ENCODE measurements at places on chromosomes 7 and 10.

GRCh38 chr10:21791276-21791675, 212.3 kb downstream of the DNAJC1 start:
- no peak for DNase-seq

- no peak for DNase-seq
Measured at GRCh38 chr7:40595129-40595528, 460.3 kb downstream of the SUGCT start.

DNA sequence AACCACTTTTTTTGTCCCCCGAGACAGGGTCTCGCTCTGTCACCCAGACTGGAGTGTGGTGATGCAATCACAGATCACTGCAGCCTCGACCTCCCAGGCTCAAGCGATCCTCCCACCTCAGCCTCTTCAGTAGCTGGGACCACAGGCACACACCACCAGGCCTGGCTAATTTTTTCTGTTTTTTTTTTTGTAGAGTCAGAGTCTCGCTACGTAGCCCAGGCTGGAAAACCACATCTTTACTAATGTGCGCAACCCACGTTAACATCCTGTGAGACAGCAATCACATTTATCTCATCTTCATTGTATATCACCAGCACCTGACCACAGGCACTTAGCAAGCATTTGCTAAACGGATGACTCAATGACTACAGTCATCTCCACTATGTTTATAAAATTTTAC, 77.8 kb upstream of the ATP6V0A4 start:
- DNase-seq: no peak

DNA sequence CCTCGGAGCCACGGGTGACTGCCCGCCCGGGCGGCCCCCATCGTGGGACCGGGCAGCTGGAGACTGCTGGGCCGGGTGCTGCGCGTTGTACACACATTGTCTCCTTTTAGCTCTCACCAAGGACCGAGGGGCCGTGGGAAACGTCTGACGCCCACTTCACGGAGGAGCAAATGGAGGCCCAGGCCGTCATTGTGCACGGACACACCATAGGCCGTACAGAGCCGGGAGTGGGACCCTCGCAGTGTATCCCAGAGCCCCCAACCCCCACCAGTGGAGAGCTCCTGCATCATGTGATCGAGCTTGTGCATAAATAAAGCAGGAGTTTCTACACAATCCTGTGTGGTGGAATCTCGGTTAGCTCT, 722 bp downstream of the DENND10 start:
- DNase-seq: no peak

DNA sequence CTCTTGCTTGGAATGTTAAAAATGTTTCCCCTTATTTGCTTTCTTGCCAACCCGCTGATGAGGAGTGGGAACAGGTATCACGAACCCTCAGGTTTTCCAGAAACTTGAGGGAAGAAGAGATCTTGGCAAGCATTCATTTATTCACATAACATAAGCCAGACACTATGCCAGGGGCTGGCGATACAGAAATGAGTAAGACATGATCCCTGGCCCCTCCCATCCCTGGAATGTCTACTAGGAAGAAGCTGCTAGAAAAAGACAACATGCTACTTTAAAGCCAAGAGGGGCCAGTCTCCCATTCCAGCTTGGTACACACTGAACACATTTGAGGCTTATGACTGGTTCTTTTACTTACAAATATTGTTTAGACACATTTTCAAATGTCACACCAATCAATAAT, 26.4 kb downstream of the SLC35B4 start:
- no peak for DNase-seq

DNA sequence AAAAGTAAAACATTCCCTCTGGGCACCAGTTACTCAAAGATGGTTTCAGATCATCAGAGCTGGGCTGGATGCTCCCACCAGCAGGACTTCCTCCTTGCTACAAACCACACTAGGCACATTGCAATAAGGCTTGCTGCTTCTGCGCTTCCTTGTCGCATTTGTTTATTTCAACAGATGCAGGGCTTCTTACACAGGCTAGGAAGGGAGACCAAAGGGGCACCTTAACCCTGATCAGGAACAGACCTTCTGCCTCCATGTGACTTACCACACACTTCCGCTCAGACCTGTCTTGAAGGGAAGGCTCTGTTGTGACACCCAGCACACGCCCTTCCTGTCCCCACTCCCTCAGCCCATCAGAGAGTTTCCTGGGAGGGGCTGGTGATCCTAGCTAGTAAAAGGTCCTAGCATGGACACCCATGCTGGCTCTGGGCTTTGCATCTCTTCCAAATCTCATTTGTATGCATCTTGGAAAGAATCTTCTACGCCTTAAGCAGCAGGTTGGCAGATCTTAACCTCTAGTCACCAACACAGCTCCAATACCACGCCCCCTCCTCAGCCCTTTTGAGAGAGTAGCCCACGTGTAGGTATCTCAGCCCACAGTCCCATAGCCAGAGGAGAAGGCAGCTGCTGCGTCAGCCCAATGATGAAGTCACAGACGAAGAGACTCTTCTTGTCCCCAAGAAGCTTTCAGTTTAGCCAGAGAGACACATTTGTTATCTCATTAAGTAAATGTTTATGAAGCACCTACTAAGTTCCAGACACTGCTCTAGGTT, 47.1 kb upstream of the SVIL start:
- no peak for DNase-seq

DNA sequence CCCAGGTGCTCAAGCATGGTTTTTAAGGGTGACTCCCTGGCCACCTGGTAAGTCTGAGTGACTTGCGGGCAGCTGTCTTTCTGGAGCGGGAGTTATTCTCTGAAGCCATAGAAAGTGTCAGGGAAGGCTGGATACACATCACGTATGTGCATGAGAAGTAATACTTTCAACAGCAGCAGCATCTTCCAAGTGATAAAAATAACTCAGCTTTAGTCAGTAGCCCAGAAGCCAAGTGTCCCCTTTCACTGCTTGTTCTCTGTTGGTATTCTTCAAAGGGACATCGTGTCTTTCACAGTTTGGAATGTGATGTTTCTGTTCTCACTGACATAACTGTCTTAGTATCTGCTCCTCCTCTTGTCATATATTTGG, 97.6 kb downstream of the KIAA1217 start:
- no peak for DNase-seq

- DNase-seq: no peak
Measured at GRCh38 chr10:129280908-129281586, 186.0 kb upstream of the MGMT start.

GRCh38 chr10:17081431-17081830, 48.2 kb downstream of the CUBN start:
- DNase-seq: no peak

DNA sequence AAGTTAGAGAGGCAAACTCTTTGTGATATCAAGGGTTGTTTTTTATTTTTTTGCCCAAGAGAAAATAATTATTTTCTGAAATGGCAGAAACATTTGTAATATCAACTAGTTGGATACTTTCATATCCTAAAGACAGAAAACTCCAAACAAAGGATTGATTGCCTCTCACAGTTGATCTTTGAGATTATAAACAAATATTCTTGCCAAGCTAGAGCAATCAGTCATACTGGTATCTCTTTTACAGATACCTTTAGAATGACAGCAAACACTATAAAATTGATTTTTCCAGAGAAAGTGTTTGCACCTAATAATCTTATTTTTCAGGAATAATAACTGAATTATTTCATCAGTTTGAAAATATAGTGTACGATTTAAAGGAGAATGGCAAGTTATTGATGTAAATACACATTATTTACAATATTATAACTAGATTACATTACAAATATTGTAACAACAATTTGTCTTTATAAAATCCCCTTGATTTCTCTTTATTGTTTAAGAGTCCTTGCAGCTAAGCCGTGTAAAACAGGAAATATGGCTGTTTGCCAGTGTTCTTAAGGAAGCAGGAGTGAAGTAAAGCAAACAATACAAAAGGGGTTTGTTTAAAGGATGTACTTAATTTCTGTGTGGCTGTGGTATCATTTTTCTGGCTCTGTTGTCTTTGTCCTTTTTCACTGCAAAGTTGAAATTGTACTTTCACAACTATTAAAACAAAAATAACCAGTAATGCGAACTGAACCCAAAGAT, 58.4 kb downstream of the MAPK8 start:
- peak; percentile 4 for DNase-seq

GRCh38 chr10:36441557-36441956, 683.8 kb upstream of the ANKRD30A start:
- no peak for DNase-seq

GRCh38 chr10:86190291-86190690, 176.3 kb downstream of the GRID1 start:
- no peak for DNase-seq

- DNase-seq: no peak
Measured at GRCh38 chr10:129191797-129192196, 275.2 kb upstream of the MGMT start.

DNA sequence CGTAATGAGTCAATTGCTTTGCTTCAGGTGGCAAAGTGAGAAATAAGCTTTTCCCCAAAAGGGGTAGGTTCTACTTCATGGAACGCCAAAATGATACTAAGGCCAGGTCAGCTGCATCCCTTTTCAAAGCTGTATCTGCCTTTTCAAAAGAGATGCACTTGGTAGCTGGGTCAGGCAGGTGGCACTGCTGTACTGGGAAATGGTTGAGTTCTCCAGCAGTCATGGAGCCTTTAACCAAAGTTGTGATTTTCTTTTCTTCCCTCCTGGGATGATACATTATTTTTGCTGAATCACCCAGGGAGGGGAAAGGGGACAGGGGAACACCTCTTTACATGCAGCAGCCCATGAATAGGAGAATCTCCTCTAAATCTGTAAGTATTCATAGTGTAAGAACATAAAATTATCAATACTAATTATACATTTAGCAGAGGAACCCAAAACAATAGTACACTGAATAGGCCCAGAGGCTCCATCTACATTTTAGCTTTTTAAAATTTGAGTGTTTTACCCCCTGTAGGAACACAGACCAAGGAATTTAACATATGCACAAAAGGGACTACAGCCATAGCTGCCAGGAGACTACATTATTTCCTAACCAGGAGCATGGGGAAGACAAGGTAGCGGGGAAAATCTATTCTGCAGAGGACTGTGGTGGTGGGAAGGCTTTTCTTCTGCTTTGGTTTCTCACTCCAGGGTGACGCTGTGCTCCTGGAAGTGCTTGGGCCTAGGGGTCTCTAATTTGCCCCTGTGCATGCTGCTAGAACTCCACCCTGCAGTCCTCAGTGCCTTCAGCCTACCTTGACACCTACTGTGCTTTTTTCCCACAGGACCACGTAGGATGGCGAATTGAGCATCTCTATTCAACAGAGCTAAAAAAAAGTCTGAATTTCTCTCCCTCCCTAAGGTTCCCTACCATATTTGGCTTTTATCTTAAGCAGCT, 6.4 kb upstream of the GPR22 start:
- DNase-seq: no peak

DNA sequence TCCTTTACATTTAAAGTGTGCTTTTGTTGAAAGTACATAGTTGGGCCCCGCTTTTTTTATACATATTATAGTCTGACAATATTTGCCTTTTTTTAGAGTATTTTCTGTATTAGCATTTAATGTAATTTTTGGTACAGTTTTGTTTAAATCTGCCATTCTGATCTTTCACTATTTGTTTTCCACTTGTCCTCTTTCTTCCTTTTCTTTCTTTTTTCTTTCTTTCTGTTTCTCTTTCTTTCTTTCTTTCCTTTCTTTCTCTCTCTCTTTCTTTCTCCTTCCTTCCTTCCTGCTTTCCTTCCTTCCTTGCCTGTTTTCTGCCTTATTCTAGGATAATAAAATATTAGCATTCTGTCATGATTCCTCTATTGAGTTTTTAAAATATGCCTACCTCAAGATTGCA, 9.5 kb downstream of the LIPK start:
- DNase-seq: no peak

- DNase-seq: no peak
Measured at GRCh38 chr7:6277476-6277875, 5.1 kb upstream of the CYTH3 start.

DNA sequence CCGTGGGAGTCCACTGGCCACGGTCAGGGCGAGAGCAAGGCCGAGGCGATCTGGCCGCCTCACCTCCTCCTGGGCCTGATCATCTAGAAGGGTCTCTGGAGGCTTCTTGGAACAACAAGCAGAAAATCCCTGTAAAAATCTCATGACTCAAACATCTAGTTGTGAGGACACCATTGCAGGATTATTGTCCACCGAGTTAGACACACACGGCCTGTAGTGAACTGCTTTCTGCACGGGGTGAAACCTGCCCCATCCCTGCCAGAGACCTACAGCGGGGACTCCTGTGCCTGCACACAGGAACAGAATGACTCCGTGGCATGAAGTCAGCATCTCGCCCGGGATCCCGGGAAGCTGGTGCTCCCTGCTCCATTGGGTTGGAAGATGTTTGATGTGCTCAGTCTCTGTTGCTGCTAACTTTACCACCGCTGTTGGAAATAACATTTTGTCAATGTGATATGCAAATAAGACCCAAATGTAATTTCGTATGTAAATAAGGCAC, 267.0 kb upstream of the TCERG1L start:
- DNase-seq: no peak

DNA sequence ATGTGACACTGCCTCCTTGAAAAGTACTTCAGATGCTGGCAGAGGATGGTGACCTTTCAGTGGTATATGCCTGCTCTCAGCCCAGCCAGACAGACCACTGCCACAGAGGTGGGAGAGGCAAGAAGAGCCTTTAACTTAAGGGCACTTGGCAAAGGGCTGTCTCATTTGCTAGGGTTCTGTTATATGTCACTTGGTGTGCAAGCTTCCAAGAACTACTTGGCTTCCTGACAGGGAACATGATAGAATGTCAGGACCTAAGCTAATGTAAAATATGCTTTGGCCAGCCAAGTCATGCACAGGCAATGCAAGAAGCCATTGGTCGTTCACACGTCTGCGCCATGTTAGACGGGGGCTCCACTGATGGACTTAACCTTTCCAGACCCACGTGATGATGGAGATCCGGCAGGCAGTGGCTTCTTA, 54.7 kb downstream of the RBM20 start:
- no peak for DNase-seq

- DNase-seq: no peak
Measured at GRCh38 chr7:39461263-39461820, 104.9 kb upstream of the YAE1 start.

DNA sequence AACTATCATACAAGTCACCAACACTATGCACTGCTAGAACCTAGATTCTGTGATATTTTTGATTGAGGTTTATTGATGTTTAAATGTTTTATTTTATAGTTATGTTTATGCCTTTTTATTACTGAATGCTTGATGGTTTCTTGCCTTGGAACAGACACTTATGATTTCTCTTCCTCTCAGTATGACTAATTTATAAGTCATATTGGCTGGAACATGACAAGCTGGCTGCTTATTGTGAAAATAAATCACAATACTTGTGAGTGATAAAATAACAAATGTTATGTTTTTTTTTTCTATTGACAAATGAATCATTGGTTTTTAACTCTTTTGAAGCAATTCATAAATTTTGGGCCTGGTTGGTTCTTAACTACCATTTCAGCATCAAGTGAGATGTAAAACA, 142.0 kb upstream of the MALRD1 start:
- DNase-seq: no peak
